ENCODE measurements at places on chromosomes 2 and 18. TPM values are rescaled to one million over a fixed set of nuclear protein-coding genes. Genes with fewer than 3 reads are reported as not detected.
A peak's percentile ranks its signal among the peaks of the same experiment; 100 is the strongest.

GRCh38 chr2:137947032-137947727, 17.1 kb upstream of the HNMT start:
- DNase-seq: no peak

DNA sequence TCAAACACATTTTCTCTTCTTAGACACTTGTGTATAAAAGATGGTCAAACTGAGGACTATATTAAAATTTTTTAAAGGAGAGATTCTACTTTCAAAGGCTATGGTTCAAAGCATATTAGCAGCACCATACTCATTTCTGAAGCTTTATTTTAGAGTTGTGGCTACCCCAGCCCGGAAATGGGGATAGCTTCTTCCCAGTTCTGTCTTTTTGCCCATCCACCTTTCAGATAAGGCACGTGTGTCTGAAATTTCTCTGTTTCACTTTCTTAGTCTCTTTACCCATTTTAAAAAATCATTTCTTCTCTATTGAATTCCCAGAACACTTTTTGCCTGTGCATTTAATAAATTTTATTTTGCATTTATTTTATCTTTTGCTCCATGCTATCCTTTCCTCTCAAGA, 431.5 kb downstream of the RNF144A start:
- DNase-seq: no peak

HRH4 gene
- 0.19 TPM for total RNA-seq

DNA sequence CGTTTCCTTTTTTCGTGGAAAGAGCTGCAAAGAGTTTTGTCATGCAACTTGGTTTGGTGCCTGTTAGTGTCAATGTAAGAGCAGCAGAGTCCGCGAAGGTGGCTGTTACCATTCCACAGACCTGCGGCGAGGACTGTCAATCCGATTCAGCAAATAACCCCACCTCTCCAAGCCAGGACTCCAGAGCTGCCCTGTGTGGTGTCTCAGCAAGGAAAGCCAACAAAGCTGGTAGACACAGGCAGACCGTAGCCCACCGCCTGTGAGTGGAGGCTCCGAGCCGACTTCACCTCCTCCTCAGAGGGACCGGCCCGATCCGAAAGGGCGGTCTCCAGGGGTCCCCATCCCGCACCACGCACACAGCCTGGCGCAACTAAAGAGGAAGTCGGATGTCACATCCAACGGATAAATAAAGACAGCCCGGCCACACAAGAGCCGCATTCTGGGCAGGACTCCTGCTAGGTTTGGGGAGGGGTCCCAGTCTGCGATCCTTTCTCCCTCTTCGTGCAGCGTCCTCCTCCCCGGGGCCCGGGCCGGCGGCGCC, 819 bp downstream of the ANKRD44 start:
- peak; percentile 73 for DNase-seq

GRCh38 chr2:11778923-11779757, 32.7 kb downstream of the LPIN1 start:
- DNase-seq: peak; percentile 87

ALPG gene
- not detected for total RNA-seq

EGR4 gene
- total RNA-seq: not detected

GRCh38 chr2:118380915-118381653, 292.8 kb downstream of the INSIG2 start:
- no peak for DNase-seq

GRCh38 chr2:20171445-20171977, 53.4 kb downstream of the SDC1 start:
- DNase-seq: no peak

SKA1 gene
- total RNA-seq: 0.38 TPM

- DNase-seq: no peak
These were observed 824.0 kb downstream of the SLC4A3 start for GRCh38 chr2:220451438-220451837.

ALPI gene
- not detected for total RNA-seq

- no peak for DNase-seq
These were observed 28.3 kb upstream of the SNED1 start for GRCh38 chr2:240970104-240970503.

DNA sequence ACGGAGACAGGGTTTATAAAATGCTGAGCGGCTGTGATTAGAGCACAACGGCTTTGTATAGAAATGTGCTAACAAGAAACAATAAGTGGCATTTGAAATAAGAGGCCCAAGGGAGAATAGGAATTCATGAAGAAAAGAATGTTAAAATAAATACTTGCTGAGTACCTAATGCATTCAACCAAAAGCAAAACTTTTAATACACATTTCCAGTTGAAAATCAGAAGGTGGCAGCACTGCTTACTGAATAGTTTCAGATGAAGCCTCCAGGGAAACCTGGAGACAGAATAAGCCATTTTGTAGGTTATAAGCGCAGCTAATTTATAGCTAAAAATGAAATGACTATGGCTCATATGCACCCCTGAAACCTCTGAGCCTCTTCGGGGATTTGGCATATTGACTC, 286.6 kb downstream of the DPP10 start:
- DNase-seq: no peak

DNA sequence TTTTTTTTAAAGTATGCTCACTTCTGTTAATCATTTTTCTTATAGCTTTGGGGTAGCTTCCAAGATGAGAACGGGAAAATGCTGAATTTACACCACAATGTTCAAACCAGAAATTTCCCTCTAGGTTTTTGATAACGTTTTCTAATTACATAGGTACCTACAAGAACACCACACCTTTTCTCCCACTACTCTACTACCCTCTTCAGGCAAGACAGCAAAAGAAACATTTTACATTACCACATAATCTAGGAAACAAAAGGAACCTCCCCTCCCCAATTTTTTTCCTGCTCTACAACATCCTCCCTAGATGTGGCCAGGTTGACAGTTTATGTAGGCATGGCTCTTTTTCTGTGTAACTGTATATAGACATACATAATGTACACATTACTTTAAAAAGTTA, 32.4 kb downstream of the NDUFAF7 start:
- DNase-seq: no peak

GRCh38 chr18:47756364-47757016, 174.0 kb downstream of the SMAD2 start:
- DNase-seq: no peak

NR4A2 gene
- 1.6 TPM for total RNA-seq

DNA sequence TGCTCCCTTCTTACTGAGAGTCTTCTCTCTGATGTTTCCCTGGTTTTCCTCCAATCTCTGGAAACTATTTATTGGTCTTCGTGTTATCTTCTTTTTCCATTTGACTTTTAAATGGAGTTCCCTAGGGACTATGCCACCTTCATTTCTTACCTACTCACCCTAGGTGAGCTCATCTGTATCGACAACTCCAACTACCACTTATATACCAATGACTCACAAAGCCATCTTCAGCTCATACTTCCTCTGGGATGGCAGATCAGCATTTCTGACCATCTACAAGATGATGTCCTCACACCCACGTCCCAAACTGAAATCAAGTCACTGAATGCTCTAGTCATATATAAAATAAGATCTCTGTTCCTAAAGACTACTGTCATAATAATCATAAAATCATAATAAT, 40.6 kb downstream of the CFAP210 start:
- DNase-seq: no peak

GRCh38 chr2:240447331-240447730, 11.9 kb downstream of the GPC1 start:
- no peak for DNase-seq

- no peak for DNase-seq
These were observed 254.3 kb downstream of the LRRTM1 start for GRCh38 chr2:80050246-80050645.

SGO2 gene
- total RNA-seq: 1.5 TPM

DNA sequence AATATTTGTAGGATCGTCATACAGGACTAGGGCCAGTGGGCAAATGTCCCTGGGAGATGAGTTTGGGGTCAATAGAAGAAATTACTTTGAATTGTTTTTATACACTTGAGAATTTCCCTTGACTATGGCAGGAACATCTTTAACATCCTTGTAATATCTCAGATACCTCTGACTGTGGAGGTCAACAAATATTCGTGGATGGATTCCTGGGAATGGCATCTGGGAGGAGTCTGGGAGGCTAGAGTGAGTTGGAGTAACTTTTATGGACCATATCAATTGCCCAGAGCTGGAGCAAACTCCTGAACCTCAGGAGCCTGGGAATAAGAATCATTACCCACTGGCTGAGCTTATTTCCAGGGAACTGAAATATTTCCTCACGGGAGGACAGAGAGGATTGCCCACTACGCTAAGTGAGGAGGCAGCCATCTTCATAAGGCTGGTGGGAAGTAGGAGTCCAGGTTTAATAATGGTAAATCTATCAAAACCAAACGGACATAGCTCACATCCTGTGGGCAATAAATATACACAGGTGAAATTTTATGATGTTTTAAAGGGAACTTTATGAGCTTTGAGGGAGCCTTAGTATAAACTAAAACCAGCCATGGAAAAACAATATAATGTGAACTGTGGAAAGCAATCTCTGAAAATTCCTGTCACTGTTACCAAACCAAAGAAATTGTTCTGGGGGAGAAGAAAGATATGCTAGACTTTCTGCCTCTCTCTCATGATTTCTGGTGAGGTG, 44.4 kb upstream of the LCLAT1 start:
- no peak for DNase-seq

- DNase-seq: no peak
These were observed 2.2 kb downstream of the IL36RN start for GRCh38 chr2:113061241-113061640.

GRCh38 chr2:129074298-129074920, 755.7 kb upstream of the HS6ST1 start:
- DNase-seq: no peak

DNA sequence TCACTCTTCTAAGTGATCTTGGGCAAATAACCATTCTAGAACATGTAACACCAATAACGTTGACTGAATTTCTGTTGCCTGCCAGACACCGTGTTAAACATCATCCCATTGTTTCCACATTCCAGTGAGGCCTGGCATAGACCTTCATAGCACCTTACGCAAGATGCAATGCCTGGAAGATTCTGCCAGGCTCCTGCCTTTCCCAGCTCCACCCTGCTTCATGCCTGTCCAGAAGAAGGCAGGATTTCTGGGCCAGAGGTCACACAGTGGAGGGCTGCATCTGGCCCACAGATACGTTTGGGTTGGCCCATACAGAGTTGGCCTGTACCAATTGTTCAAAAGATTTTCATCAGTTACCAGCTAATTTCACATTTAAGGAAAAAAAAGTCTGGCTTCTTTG, 46.3 kb downstream of the EN1 start:
- DNase-seq: no peak

DNA sequence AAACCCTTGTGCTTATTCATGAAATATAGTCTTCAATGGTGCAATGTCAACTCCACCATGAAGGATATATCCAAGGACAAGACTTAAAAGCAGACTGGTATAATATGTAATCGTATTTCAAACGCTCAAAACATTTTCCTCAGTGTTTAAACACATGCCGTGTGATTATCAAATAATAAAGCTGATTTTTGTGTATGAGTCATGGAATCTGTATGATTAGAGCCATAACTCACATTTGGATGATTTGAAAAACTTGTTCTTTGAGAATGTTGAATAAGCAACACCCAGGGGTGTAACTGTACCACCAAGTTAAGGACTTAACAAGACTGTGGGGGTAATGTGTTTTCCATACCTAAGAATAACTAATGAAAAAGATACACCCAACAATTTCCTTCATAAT, 215.3 kb downstream of the STK39 start:
- no peak for DNase-seq

- no peak for DNase-seq
These were observed 31.3 kb downstream of the ANXA4 start for GRCh38 chr2:69773206-69773605.

- DNase-seq: no peak
These were observed 948.7 kb downstream of the TSN start for GRCh38 chr2:122704109-122704563.

DNA sequence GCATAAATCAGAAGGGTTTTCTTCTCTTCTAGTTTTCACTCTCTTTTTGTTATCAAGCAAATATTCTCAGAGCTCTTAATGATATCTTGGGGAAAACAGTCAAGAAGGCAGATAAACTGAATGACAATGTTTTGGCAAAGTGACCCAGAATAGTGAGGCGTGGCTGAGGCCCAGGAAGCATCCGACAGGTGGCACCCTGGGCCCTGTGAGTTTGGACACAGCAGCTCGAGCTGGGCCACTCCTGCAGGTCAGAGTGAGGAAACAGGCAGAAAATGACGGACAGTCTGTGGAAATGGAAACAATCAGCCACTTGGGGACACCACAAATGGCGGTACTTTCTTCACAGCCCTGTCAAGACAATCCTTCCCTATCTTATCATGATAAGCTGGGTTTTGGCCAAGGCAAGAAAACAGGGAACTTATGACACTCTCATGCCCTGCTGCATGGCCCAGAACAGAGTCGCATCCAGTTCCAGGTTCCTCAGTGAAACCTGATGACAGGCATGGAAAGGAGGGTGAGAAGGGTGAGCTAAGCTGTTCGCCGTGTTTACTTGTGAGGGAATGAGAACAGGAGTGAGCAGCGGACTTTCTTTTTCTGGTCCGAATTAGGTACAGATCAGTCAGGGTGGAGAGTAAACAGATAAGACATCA, 32.1 kb downstream of the MRPL44 start:
- no peak for DNase-seq

Data from Right ventricle myocardium inferior (tissue), 1 donor.